ENCODE measurements at places on chromosomes 5 and 9. TPM values are rescaled to one million over a fixed set of nuclear protein-coding genes. Genes with fewer than 3 reads are reported as not detected.

- no peaks in the 10 kb centered on the region for H3K4me1 ChIP-seq
- no peak for DNase-seq
- H3K4me3 ChIP-seq = peak overlapping the region; percentile 27
- H3K27me3 ChIP-seq = peaks cover 3% of the 10 kb centered on the region
- no peaks in the 10 kb centered on the region for H3K36me3 ChIP-seq
These were observed 13.0 kb upstream of the C9orf72 start for GRCh38 chr9:27586304-27586703.

GRCh38 chr5:115600766-115601165, 1.5 kb downstream of the TICAM2 start:
- peak overlapping the region; percentile 77 for H3K27ac ChIP-seq
- peak; percentile 81 for DNase-seq

- no peak overlapping the region for H3K4me3 ChIP-seq
- no peak overlapping the region for H3K27ac ChIP-seq
- no peaks in the 10 kb centered on the region for H3K4me1 ChIP-seq
- H3K27me3 ChIP-seq = no peaks in the 10 kb centered on the region
- H3K36me3 ChIP-seq = no peaks in the 10 kb centered on the region
These were observed 126.4 kb downstream of the LRRC70 start for GRCh38 chr5:62705022-62705421.

- H3K27me3 ChIP-seq = no peaks in the 10 kb centered on the region
- peaks cover 14% of the 10 kb centered on the region for H3K4me1 ChIP-seq
- H3K36me3 ChIP-seq = no peaks in the 10 kb centered on the region
- peak overlapping the region; percentile 80 for H3K27ac ChIP-seq
- peak; percentile 86 for DNase-seq
- peak overlapping the region; percentile 94 for H3K4me3 ChIP-seq
These were observed 907 bp upstream of the NR2F1 start for GRCh38 chr5:93582167-93582462.

- H3K4me1 ChIP-seq = no peaks in the 10 kb centered on the region
- peak; percentile 51 for DNase-seq
- H3K27me3 ChIP-seq = no peaks in the 10 kb centered on the region
- no peaks in the 10 kb centered on the region for H3K36me3 ChIP-seq
- no peak overlapping the region for H3K27ac ChIP-seq
- peak overlapping the region; percentile 55 for H3K4me3 ChIP-seq
These were observed 12.8 kb upstream of the SRP19 start for GRCh38 chr5:112848116-112848811.

DNA sequence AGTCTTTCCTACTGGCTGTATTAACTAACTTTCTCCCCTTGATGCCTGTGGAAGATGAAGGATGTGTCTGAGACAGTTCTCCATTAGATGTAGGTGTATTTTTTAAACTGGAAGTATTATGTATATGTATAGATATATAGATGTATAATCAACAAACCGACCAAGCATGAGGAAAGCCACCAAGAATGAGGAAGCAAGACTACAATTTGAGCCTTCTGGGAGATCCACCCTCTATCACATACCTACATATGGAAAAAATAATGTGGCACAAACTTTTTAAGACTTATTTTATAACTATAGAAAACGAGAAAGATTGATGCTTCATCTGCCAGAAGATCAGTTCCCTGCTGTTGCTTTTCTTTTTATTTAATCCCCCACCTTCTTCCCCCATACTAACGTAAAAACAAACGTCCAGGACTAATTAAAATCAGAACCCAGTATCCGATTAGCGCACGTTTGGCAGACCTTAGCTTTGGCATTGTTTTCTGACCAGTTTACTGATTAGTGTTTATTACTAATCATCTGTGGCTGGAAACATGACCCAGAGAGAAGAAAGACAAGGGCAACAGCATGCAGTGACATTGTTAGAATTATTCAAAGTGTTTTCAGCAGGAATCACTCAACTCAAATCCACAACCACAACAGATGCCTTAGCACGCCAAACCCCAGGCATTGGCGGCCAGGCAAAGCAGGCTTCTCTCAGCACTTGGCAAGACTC, 490.2 kb downstream of the EBF1 start:
- H3K4me3 ChIP-seq = no peak overlapping the region
- H3K36me3 ChIP-seq = no peaks in the 10 kb centered on the region
- no peak for DNase-seq
- peaks cover 4% of the 10 kb centered on the region for H3K4me1 ChIP-seq
- H3K27ac ChIP-seq = peak overlapping the region; percentile 35
- H3K27me3 ChIP-seq = no peaks in the 10 kb centered on the region

DNA sequence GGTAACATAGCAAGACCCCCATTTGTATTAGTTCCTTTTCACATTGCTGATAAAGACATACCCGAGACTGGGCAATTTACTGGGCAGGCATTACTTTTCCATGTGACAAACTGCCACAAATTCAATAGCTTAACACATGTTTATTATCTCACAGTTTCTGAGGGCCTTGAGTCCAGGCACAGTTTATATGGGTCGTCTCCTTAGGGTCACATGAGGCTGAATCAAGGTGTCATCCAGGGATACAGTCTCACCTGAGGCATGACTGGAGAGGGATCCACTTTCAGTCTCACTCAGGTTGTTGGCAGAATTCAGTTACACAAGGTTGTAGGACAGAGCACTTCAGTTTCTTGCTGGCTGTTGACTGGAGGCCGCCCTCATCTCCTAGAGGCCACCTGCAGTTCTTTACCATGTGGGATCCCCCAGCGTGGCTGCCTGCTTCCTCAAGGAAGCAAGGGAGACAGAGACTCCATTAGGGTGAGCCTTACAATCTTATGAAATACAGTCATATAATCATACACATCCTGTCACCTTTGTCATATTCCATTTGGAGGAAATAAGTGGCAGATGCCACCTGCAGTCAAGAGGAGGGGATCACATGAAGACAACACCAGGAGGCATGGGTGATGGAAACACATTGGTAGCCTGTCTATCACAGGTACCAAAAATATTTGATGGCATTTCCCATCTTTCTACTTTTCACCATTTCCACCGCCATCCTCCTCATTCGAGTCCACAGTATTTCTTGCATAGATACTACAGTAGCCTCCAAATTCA, 15.1 kb upstream of the ERAP1 start:
- no peaks in the 10 kb centered on the region for H3K27me3 ChIP-seq
- H3K36me3 ChIP-seq = no peaks in the 10 kb centered on the region
- H3K4me3 ChIP-seq = no peak overlapping the region
- H3K4me1 ChIP-seq = peaks cover 10% of the 10 kb centered on the region

DNA sequence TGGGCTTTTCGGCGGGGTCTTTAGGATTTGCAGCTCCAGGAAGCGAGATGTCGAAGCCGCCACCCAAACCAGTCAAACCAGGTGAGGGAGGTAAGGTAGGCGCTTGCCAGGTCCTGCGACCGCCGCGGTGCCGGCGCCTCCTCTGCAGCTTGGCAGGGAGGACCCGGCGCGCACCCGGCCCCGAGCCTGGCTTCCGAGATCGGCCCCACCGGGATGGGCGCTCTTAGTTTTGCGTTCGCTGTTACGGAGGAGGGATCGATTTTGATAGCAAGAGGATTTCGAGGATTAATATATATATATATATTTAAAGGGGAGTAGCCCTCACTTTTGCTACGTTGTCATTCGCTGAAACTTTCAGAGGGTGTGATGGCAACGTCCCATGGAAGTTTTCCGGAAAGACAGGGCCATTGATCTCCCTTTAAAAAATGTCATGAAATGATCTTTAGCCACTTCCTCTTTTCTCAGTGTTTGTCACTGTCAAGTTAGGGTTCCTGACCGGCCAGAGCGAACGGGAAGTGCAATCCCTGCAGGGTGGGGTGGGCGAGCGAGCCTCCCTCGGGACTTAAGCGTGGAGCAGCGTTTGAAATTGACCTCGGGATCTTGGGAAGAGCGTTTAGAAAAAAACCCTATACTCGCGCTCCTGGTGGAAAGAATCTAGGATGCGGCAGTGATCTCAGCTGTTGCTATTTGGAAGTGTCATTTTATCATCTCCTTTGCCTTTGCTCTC, 495 bp downstream of the OSTF1 start:
- H3K4me3 ChIP-seq = peak overlapping the region; percentile 95
- H3K27ac ChIP-seq = peak overlapping the region; percentile 81
- H3K36me3 ChIP-seq = no peaks in the 10 kb centered on the region
- peak; percentile 78 for DNase-seq
- no peaks in the 10 kb centered on the region for H3K27me3 ChIP-seq

DNA sequence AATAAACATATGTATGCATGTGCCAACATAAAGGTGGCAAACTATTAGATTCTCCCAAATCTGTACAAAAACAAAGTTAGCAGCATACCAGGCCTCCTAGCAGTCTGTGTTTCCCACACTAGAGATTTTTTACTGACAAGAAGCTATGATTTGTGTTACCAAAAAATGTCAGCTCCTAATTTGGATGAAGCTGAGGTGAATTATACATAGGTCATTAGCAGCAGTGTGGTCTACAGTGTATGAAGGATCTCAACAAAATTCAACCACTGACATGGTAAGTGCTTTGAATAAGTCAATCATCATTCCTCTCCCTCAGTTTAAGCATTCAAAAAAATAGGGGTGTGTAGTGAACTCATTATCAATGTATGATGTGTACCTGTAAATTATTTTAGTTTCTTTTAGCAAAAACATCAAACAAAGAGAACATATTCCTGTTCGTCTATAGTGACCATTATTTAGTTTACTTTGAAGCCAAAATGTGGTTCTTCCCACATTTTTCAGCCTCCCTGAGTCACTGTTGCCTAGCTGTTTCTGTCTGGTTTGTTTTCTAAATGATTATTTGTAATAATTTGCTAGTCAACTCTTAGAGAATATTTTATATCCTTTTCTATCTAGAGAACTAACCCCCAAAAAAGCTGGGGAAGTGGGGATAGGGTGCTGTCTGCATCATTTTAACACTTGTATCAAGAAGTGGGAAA, 52.1 kb upstream of the RGMB start:
- no peak for DNase-seq
- H3K4me3 ChIP-seq = no peak overlapping the region
- H3K36me3 ChIP-seq = no peaks in the 10 kb centered on the region
- H3K4me1 ChIP-seq = peaks cover 19% of the 10 kb centered on the region
- no peaks in the 10 kb centered on the region for H3K27me3 ChIP-seq

GRCh38 chr5:77356740-77357139, 135.4 kb downstream of the WDR41 start:
- no peak overlapping the region for H3K4me3 ChIP-seq
- H3K27me3 ChIP-seq = peaks cover 3% of the 10 kb centered on the region
- no peak overlapping the region for H3K27ac ChIP-seq
- DNase-seq = no peak
- no peaks in the 10 kb centered on the region for H3K36me3 ChIP-seq

DNA sequence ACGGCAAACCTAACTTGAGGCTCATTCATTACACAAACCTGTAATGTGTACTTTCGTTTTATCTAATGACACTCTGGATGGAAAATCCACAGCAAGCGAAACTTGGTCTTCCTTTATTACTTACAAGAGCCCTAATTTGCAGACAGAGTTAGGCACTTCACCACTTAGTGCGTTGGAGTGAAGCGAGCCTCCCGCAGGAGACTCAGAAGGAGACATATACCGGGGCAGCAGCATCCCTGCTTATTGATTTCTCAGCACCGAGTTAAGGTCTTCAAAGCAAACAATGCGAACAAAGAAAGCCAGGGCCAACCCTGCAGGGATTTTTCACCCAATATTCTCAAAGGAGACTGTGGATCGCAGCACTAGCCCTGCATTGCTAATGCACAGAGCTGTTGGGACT, 28.6 kb downstream of the LSM11 start:
- no peaks in the 10 kb centered on the region for H3K36me3 ChIP-seq
- H3K27me3 ChIP-seq = peaks cover 5% of the 10 kb centered on the region
- H3K27ac ChIP-seq = no peak overlapping the region
- no peaks in the 10 kb centered on the region for H3K4me1 ChIP-seq
- no peak overlapping the region for H3K4me3 ChIP-seq
- no peak for DNase-seq

- H3K27ac ChIP-seq = no peak overlapping the region
- DNase-seq = no peak
- H3K36me3 ChIP-seq = no peaks in the 10 kb centered on the region
- no peak overlapping the region for H3K4me3 ChIP-seq
- H3K4me1 ChIP-seq = peaks cover 10% of the 10 kb centered on the region
These were observed 688.2 kb downstream of the CETN3 start for GRCh38 chr5:89721353-89721752.

DNA sequence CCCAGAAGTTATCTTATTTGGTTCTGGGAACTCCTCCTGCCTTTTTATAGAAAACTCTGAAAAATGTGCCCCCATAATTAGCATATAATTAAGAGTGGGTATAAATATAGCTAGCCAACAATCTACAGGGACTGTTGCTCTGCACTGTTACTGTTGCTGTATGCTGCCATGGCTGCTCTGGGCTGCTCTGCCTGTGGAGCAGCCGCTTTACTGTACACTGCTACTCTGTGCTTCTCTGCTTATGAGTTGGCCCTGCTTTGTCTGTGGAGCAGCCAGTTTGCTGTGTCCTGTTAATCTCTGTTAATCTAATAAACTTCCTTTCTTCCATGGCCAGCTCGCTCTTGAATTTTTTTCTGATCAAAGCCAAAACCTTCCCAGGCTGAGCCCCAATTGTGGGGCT, 2244.0 kb upstream of the ACO1 start:
- no peak overlapping the region for H3K4me3 ChIP-seq
- H3K4me1 ChIP-seq = no peaks in the 10 kb centered on the region
- no peak for DNase-seq
- H3K27me3 ChIP-seq = no peaks in the 10 kb centered on the region

DNA sequence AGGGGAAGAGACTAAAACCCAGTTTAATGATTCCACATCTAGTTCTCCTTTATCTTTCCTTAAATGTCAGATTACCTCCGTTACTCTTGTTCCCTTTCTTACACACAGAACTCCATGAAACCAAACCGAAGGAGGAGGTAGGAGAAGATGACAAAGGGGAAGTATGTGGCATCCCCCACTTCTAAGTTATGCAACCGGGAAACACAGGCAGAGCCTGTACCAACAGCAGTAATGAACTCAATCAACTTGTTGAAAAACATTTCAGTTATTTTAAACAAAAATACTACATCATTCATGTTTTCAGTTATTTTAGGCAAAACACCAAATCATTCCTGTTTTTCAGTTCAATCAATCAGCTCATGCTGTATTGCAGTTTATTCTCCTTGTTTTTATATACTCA, 101.8 kb downstream of the PCSK1 start:
- no peak overlapping the region for H3K4me3 ChIP-seq
- no peak for DNase-seq
- no peak overlapping the region for H3K27ac ChIP-seq
- H3K36me3 ChIP-seq = no peaks in the 10 kb centered on the region
- H3K4me1 ChIP-seq = peaks cover 32% of the 10 kb centered on the region
- no peaks in the 10 kb centered on the region for H3K27me3 ChIP-seq

- H3K36me3 ChIP-seq = no peaks in the 10 kb centered on the region
- DNase-seq = no peak
- H3K4me1 ChIP-seq = no peaks in the 10 kb centered on the region
- H3K27me3 ChIP-seq = no peaks in the 10 kb centered on the region
- no peak overlapping the region for H3K27ac ChIP-seq
These were observed 30.7 kb downstream of the CYLC2 start for GRCh38 chr9:103025796-103026195.

The RANBP17 gene
- total RNA-seq = 4.0 TPM

The FAXDC2 gene
- 19.2 TPM for total RNA-seq

The MGAT1 gene
- 104 TPM for total RNA-seq

The PCDHGA8 gene
- total RNA-seq = 3.5 TPM

The TRAF2 gene
- total RNA-seq = 6.8 TPM

The USP20 gene
- total RNA-seq = 9.1 TPM

The STOM gene
- total RNA-seq = 146 TPM

The MAST4 gene
- total RNA-seq = 12.7 TPM

The SPEF2 gene
- total RNA-seq = 12.7 TPM

The FOXB2 gene
- total RNA-seq = not detected

The GMCL2 gene
- not detected for total RNA-seq

The PCDHA6 gene
- 1.1 TPM for total RNA-seq

The GPR150 gene
- 0.29 TPM for total RNA-seq

All from osteoblast (primary cell).